ENCODE measurements at places on chromosomes 2 and 18.
A peak's percentile ranks its signal among the peaks of the same experiment; 100 is the strongest.

GRCh38 chr2:186517090-186517489 is 31.0 kb downstream of the ZC3H15 start:
- no peak for DNase-seq

- no peak for DNase-seq
Measured at GRCh38 chr2:202109737-202110184, 36.7 kb downstream of the KIAA2012 start.

DNA sequence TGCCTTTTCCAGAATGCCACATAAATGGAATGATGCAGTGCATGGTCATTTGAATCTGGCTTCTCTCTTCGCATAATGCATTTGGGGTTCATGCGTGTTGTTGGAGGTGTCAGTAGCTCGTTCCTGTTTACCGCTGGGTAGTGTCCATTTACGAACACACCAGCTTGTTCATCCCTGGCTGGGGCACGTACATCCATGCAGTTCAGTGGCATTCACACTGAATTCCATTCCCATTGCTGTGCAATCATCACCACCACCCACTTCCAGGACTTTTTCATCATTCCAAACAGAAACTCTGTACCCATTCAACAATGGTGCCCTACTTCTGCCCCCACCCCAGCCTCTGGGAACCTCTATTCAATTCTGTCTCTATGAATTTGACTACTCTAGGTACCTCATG is 14.7 kb upstream of the CIDEA start:
- no peak for DNase-seq

GRCh38 chr2:119252186-119253113 is 28.8 kb downstream of the STEAP3 start:
- DNase-seq, result no peak

- DNase-seq, result no peak
Measured at GRCh38 chr18:35030277-35030989, 10.8 kb upstream of the MAPRE2 start.

GRCh38 chr2:226450141-226450540 is 349.5 kb downstream of the IRS1 start:
- no peak for DNase-seq

DNA sequence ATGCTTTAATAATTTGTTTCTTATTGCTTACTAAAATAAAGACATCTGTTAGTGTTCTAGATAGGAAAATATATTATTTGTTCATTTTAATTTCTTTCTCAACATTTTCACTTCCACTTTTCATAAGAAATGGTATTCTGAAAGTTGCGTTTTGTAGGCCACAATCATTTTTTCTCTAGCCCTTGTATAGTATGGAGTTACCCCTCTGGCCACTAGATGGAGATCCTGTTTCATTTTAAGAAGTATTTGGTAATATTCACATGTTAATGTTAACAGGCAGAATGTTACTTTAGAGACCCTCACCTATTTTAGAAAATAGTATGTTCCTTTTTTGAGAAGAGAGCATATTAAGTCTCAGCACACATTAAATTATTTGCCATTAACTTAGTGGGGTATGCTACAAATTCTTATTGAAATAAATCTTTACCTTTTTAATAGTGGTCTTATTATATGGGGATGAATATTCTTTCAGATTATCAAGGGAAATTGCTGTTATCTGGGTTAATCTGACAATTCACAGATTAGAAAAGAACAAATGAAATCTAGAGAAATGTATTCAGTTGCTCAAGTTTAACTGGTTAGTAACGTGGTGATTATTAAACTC is 73.9 kb upstream of the TTC27 start:
- DNase-seq, result peak; percentile 43

DNA sequence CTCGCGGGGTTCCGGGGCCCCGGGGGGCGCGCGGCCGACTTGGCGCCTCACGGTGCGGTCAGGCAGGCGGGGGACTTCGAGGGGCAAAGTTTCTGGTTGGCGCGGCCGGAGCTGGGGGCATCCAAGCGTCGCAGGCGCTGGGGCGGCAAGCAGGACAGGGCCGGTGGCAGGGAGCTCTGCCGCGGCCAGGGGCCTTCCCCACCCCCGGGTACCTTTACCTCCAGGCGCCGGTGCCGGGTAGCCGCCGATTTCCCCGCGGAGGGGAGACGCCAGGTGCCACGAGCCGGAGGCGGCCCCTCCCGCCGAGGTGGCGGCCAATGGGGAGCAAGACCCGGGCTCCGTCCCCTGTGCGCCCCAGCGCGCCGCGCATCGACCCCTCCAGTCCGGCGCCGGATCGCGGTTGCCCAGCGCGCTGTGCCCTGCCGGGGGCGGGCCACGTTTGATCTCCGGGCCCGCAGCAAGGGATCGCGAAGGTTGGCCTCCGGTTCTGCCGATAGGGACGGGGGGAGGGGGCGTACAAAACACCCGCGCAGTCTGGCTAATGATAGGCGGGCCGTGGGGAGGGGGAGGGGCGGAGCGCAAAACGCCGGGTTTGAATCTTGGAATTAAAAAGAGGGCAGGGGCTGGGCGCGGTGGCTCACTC is at the start of gene ST8SIA5:
Gene ST8SIA5 (minus strand): TSS at position 495 of the 643 bp plus-strand sequence. CDS start 545 bp downstream, outside the sequence.
- no peak for DNase-seq

GRCh38 chr18:46910856-46911255 is 6.5 kb downstream of the PIAS2 start:
- no peak for DNase-seq

GRCh38 chr18:28365411-28365831 is 188.5 kb upstream of the CDH2 start:
- no peak for DNase-seq

- peak; percentile 6 for DNase-seq
Measured at GRCh38 chr2:118987886-118988285, 45.9 kb downstream of the MARCO start.

- DNase-seq, result no peak
Measured at GRCh38 chr2:168773719-168774521, 28.5 kb upstream of the NOSTRIN start.

- no peak for DNase-seq
Measured at GRCh38 chr18:50117863-50118262, 77.1 kb downstream of the MYO5B start.

DNA sequence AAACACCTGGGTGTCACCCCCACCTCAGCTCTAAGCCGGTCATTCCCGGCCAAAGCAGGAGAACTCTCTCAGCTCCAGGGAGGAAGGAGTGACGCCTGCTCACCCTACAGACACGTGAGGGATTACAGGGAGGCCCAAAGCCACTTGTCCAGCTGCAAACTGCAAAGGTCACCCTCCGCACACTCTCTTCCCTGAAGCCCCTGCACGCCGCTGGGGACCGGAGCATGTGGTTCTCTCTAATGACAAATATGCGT is 108.0 kb upstream of the ID2 start:
- DNase-seq, result no peak

GRCh38 chr2:178279636-178280035 is 85.3 kb downstream of the OSBPL6 start:
- no peak for DNase-seq

- no peak for DNase-seq
Measured at GRCh38 chr2:65813631-65814173, 381.3 kb upstream of the SPRED2 start.

- DNase-seq, result peak; percentile 37
Measured at GRCh38 chr2:75199428-75200011, at the start of gene TACR1. TSS of gene TACR1 (minus strand) at chr2:75199520. CDS start at chr2:75198934, 586 bp downstream.

GRCh38 chr2:20539776-20540586 is 93.1 kb downstream of the RHOB start:
- DNase-seq, result no peak

DNA sequence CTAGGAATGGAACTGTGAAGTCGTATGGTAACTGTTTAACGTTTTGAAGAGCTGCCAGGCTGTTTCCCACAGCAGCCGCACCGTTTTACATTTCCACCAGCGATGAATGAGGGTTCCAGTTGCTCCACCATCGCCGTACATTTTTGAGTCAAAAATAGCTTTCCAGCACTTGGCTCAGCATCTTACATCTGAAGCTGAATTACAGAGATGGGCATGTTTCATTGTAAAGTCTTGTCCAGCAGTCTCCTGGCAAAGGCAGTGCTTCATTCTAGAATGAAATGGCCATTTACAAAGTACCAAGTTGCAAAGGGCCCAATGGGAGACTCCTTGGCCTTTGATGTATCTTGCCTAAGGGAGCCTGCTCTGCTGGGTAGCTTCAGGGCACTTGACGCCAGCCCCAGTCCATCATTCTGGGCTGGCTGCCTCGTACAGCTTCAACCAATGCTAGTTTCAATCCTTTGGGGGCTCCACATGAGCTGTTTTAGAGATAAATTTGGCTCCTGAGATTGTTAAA is 45.1 kb downstream of the ATIC start:
- DNase-seq, result no peak

- DNase-seq, result no peak
Measured at GRCh38 chr2:7672685-7673071, 755.5 kb downstream of the RNF144A start.

- DNase-seq, result no peak
Measured at GRCh38 chr2:213199871-213200270, 48.5 kb upstream of the IKZF2 start.

- DNase-seq, result no peak
Measured at GRCh38 chr2:234033174-234033573, 17.3 kb upstream of the SPP2 start.

DNA sequence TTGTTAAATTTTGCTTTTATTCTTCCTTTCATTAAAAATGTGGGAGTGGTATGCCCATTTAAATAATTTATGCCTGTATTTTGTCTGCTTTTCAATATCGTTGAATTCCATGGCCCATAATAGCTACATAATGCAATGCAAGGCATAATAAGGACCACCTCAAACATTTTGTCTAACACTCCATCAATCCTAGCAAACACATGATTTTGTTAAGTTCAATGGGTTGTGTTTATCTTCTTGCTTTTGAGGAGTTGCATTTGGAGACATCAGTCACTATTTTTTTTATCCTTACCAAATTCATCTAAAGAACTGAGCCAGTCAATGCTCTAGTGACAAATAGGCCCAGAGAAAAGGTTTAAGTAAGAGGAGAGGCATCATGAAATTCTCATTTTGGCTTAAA is 145.5 kb downstream of the ZNF385B start:
- no peak for DNase-seq

GRCh38 chr2:10243926-10244270 is 58.8 kb upstream of the HPCAL1 start:
- no peak for DNase-seq

- no peak for DNase-seq
Measured at GRCh38 chr2:149103081-149103620, 64.7 kb downstream of the LYPD6B start.

- no peak for DNase-seq
Measured at GRCh38 chr18:74804677-74805076, 207.0 kb downstream of the ZNF407 start.

GRCh38 chr2:194090251-194090905 is 1566.6 kb upstream of the SLC39A10 start:
- no peak for DNase-seq

GRCh38 chr2:165725421-165725820 is 68.6 kb downstream of the GALNT3 start:
- DNase-seq, result no peak

GRCh38 chr2:230262246-230262645 is 36.7 kb downstream of the SP140 start:
- peak; percentile 40 for DNase-seq

- no peak for DNase-seq
Measured at GRCh38 chr2:196404276-196404675, 232.9 kb upstream of the STK17B start.

DNA sequence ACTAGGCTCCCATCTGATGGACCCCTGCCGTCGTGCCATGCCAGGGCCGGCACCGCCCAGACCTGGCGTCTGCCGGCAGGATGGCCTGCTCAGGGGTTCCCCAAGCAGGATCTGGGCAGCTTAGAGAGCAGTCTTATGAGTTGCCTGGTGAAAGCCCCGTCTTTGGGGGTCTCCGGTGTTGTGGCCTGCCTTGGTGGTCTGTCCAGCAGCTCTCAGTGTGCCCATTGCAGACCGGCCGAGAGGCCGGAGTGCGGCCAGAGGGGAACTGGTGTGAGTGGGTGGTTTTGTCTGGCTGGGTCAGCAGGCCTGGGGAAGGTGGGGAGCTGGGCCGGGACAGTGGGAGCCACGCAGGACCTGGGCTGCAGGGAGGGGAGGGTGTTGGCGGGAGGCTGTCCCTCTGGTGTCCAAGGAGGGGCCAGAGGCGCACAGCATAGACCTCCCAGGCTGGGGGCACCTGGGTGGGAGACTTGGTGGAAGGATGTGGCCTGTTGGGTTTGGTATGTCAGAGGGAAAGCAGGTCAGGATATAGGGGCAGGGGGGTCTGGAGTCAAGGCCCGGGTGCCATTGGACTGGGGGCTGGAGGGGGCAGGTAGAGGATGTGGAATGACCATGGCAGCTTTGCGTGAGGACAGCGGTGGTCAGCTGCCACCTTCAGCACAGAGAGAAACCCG is 16.5 kb downstream of the GPC1 start:
- DNase-seq, result no peak
